ENCODE measurements at places on chromosomes 6 and 20.

DNA sequence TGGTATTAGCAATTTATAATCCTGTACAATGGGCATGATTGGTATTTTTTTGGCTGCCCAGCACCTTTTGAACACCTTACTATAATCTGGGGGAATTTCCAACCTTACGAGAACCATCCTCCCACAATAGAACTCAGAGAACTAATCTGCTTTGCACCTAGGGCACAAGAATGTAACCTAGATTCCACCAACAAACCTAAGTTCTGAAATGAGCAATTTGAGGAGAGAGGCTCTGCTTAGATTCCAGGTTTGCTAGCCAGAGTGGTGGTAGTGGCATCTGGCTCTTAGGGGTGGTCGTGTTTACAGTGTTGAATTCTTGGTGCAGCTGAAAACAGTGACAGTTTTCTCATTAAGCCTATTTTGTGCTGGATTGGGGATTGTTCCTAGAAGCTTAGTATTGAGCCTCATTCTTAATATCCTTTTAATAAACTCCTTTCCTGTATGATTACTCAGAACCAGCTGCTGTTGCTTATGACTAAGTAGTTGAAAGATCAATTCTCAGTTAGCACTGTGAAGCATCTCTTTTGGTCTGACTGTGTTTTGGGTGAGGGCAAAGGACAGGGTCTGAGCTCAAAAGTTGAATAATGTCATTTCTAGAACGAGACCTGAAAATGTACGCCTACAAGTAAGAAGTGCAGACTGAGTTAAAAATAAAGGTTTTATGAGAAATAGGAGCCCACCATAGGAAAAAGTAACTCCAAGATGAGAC is 385.6 kb downstream of the CDKAL1 start:
- DNase-seq, result peak; percentile 24

- DNase-seq, result no peak
Measured at GRCh38 chr6:105569706-105570105, 166.8 kb upstream of the PREP start.

- no peak for DNase-seq
Measured at GRCh38 chr6:158006331-158006730, 24.7 kb downstream of the SYNJ2 start.

GRCh38 chr20:63434599-63435378 is 37.7 kb downstream of the KCNQ2 start:
- peak; percentile 67 for DNase-seq

- DNase-seq, result no peak
Measured at GRCh38 chr20:54626126-54626525, 150.7 kb downstream of the DOK5 start.

GRCh38 chr6:50510361-50510760 is 203.0 kb upstream of the TFAP2D start:
- no peak for DNase-seq

- DNase-seq, result no peak
Measured at GRCh38 chr6:127216810-127217789, 49.6 kb upstream of the RNF146 start.

DNA sequence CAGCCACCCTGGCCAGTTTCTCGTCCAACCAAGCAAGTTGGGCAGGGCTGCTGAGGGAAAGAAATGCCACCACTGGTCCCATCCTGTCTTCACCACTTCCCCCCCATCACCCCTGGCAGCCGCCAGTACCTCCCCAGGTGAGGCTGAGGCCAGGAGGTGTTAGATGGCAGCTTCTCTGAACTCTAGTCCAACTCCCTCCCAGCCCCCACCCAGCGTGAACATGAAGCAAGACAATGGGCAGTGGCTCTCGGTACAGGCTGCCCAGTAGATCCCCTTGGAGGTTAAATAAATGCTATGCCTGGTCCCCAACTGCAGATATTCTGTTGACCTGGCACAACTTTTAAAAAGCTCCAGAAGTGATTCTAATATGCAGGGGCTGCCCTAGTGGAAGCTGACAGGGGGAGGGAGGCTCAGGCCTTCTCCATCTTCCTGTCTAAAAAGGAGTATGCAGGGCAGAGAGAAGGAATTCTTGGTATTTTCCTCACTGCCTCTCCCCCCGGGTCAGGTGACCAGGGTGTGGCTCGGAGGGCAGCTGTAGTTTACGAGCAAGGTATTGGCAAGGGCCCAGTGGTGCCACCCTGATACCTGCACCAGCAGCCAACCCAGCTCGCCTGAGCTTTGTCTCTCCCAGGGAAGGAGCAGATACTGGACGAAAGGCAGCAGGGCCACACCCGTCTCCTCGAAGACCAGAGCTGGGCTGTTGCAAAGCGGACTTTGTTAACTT is 25.7 kb downstream of the KCNK5 start:
- no peak for DNase-seq

DNA sequence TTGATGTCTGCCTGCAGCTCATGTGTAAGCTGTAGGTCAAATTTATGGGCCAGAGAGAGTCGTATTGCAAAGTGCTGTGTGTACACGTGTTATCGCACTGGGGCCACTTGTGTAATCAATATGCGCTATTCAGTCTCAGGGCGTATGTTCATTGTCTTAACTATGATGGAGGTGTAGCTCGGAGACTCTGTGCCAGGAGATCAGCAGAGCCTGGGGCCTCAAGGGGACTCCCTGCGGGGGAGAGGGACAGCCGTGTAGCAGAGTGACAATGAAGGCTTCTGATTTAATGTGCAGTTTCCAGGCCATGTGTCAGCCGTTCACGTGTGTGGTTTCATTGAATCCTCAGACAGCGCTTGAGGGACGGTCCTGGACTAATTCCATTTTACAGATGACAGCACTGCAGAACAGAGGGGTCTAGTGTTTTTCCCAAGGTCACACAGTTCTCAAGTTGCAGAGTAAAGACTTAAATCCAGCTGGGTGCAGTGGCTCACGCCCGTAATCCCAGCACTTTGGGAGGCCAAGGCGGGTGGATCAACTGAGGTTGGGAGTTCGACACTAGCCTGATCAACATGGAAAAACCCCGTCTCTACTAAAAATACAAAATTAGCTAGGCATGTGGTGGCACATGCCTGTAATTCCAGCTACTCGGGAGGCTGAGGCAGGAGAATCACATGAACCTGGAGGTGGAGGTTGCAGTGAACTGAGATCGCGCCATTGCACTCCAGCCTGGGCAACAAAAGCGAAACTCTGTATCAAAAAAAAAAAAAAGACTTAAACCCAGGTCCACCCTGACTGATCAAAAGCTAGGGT is 242.5 kb downstream of the PREX1 start:
- DNase-seq, result no peak

- DNase-seq, result no peak
Measured at GRCh38 chr6:70353448-70353847, 50.6 kb upstream of the COL9A1 start.

- no peak for DNase-seq
Measured at GRCh38 chr6:49463612-49463967, 420 bp downstream of the CENPQ start.

DNA sequence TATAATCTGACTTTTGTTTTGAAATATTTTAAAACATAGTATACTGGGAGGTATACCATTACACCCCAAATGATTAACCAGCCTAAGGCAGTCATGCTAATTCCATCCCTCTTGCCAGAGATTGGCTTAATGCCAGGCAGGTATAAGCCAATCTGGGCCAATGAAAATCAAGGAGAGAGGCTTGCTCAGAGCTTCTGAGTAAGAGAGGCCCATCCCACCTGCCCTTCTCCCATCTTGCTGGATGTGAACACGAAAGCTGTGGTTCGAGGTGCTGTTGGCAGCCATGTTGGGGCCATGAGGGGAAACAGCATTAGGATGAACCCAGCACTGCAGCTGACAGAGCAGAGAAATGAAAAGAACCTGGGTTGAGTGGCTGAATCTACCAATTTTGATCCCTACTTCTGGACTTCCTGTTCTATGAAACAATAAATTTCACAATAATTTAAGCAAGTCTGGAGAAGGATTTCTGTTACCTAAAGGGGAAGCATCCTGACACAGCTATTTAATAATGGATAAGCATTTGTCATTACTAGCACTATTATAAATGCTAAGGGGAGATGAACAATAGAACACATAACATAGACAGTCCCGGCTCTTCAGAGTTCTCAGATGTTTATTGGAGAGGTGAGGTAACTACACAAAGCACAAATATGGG is 152.3 kb downstream of the CDC5L start:
- DNase-seq, result no peak

DNA sequence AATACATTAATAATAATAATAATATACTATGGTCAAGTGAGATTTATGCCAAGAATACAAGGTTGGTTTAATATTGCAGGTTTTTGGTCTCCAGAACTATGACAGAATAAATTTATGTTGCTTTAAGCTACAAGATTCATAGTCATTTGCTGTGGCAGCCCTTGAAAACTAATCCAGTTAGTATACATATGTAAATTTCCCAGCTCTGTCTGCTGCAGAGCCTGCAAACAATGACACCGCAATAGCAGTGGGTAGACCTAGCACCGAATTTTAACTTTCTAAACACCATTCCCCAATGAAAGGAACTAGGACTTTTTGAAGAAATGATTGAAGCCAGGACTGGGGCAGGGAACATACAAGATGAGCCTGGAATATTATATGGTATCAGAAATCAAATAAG is 647.7 kb upstream of the NRSN1 start:
- DNase-seq, result no peak

- peak; percentile 6 for DNase-seq
Measured at GRCh38 chr6:42745083-42745639, 742 bp downstream of the TBCC start.

- no peak for DNase-seq
Measured at GRCh38 chr6:147281895-147282565, 77.8 kb downstream of the STXBP5 start.

GRCh38 chr6:91127752-91128151 is 540.9 kb upstream of the MAP3K7 start:
- DNase-seq, result no peak

- DNase-seq, result no peak
Measured at GRCh38 chr20:37690626-37691369, 3.0 kb upstream of the CTNNBL1 start.

GRCh38 chr6:12798326-12798725 is 81.8 kb downstream of the PHACTR1 start:
- DNase-seq, result no peak

DNA sequence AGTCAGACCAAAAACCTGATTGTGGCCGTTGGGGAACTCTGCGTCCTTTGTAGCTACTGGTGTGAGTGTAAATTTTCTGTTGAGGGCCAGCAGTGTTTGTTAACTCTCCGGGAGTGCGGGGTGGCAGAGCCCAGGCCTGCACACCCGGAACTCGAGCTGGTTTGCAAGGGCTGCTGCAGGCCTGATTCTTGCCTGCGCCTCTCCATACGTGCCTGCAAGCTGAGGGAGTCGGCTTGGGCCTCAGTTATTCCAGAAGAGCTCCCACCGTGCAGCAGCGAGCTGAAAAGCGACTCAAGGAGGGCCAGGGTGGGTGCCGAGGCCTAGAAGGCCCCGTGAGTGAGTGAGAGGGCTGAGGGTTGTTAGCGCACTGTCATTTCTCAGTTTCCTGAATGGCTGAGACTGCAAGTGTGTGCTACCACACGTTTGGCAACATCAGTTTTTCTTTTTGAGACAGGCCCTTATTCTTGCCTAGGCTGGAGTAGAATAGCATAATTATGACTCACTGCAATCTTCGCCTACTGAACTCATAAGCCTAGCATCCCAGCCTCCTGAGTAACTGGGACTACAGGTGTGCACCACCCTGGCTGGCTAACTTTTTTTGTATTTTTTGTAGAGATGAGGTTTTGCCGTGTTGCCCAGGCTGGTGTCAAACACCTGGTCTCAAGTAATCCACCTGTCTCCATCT is 33.9 kb upstream of the KIF13A start:
- DNase-seq, result no peak

DNA sequence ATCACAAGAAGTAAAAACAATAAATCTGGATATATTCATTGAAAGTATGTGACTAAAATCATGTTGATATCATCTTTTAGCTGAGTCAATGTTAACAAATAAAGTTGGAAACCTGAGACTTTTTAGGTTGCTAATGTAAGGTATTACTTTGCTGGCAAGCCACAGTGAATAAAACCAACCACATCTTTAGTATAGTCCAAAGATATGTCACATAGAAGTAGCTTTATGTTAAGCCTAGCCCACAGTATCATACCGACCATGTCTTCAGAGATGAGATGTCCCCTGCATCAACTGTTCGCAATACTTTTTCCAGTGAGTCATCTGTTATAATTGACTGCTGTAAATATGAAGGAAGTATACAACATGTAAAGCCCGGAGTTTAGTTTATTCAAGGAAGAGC is 107.6 kb upstream of the MCHR2 start:
- peak; percentile 86 for DNase-seq

DNA sequence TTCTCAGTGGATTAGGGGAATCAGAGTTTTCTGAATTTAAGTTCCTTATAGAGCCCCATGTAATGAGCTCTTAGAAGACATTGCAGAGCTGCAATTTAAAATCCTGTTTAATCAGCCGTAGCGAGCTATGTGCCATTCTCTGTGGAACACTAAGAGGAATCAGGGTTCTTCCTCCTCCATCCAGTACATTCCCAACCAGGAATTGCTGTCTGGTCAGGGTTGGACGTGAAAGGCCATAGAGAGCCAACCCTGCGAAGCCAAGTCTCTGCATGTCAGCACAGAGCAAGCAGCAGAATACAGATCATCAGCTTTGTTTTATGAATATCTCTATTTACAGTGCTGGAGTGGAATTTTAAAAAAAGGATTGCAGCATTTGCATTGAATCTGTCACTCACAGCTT is 366.0 kb downstream of the LAMA2 start:
- DNase-seq, result no peak

GRCh38 chr6:150719099-150719766 is 119.5 kb downstream of the PLEKHG1 start:
- no peak for DNase-seq

- peak; percentile 35 for DNase-seq
Measured at GRCh38 chr6:34027445-34027936, 118.4 kb downstream of the GRM4 start.

GRCh38 chr20:57174737-57175136 is 91.7 kb downstream of the BMP7 start:
- DNase-seq, result no peak

DNA sequence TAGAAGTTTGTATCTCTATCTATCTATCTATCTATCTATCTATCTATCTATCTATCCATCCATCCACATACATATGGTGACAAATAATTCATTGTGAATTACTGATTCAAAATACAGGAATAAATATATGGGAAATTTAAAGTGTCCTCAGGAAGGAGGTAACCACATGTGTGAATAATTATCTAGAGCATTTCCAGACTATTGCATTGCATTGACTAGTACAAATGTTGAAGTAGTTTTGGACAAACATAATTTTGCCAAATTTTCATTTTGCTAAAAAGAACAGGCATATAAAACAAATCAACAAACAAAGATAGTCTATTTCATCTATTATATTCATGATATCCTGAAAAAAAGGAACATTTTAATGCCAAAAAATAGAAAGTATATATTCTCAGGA is 192.7 kb downstream of the UTRN start:
- no peak for DNase-seq

GRCh38 chr6:167906899-167907298 is 80.2 kb downstream of the AFDN start:
- DNase-seq, result no peak

All from fibroblast of skin of right quadriceps (primary cell).